Fibroblast of skin of scalp (primary cell): ENCODE measurements at places on chromosomes 1 and 21.

GRCh38 chr1:179955287-179955680 lies 674 bp downstream of the CEP350 start:
- DNase-seq = peak; percentile 4

GRCh38 chr1:148160343-148161052 lies 8.4 kb upstream of the NBPF11 start:
- no peak for DNase-seq

GRCh38 chr1:94648225-94649007 lies 106.9 kb upstream of the F3 start:
- peak; percentile 84 for DNase-seq

DNA sequence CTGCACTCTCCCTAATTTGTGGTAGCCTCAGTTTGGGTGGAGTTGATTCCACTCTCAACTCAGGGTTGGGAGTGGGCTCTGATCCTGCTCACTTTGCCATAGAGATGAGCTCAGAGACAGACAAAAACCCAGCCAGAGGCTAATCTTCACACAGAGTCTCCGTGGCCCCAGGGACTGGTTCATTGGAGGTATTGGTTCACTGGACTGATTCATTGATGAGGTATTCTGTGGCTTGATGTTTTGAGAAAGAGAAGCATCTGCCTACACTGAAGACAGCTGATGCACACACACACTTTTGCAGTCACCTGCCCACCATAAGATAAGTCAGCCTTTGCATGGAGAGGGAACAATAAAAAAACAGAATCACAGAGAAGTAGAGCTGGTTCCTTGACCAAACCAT lies 183.8 kb downstream of the AJAP1 start:
- DNase-seq = no peak

GRCh38 chr1:94795434-94795833 lies 24.7 kb upstream of the SLC44A3 start:
- DNase-seq = no peak

DNA sequence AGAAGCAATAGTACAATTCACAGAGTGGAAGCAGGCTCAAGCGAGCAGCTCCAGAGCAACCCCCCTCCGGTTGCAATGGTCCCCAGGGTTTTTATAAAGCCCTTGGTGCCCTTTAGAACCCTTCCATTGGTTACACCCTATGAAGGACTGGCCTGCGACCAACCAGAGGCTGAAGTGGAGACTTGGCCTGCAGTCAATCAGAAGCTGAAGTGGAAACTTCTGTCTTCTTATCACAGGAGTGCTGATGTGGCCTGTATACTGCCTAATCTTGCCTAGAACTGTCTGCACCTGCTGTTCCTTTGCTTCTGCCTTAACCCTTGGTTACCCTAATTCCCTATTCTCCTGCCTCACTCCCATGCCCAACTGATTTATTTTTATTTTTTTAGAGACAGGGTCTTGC lies 15.4 kb upstream of the FRRS1 start:
- no peak for DNase-seq

GRCh38 chr1:7069931-7070330 lies 284.7 kb downstream of the CAMTA1 start:
- no peak for DNase-seq

GRCh38 chr1:231527586-231528171 lies 790 bp upstream of the TSNAX start:
- no peak for DNase-seq
